ENCODE measurements at places on chromosomes 13 and 19. TPM values are rescaled to one million over a fixed set of nuclear protein-coding genes. Genes with fewer than 3 reads are reported as not detected.

BBC3 gene
- 12.2 TPM for total RNA-seq

CABP5 gene
- total RNA-seq: not detected

ZIC2 gene
- total RNA-seq: 2.4 TPM

RDH13 gene
- 14.3 TPM for total RNA-seq

GJB2 gene
- total RNA-seq: 5.3 TPM

GADD45B gene
- total RNA-seq: 1.2 TPM

ZNF813 gene
- total RNA-seq: 8.6 TPM

ISOC2 gene
- total RNA-seq: 12.2 TPM

DDA1 gene
- total RNA-seq: 10.2 TPM

GPC6 gene
- total RNA-seq: 9.0 TPM

FAM216B gene
- 0.41 TPM for total RNA-seq

FGF21 gene
- not detected for total RNA-seq

CGB3 gene
- not detected for total RNA-seq

ZNF415 gene
- 23.6 TPM for total RNA-seq

GZMM gene
- 0.41 TPM for total RNA-seq

LGALS7B gene
- not detected for total RNA-seq

ZNF878 gene
- 0.41 TPM for total RNA-seq

PRODH2 gene
- total RNA-seq: not detected

IGFL4 gene
- total RNA-seq: 0.82 TPM

SULT2A1 gene
- not detected for total RNA-seq

CLDND2 gene
- total RNA-seq: not detected

TSSK6 gene
- total RNA-seq: 2.4 TPM

MEDAG gene
- total RNA-seq: 0.82 TPM

TEX29 gene
- not detected for total RNA-seq

TPRX1 gene
- not detected for total RNA-seq

GPR4 gene
- total RNA-seq: under 0.01 TPM

All from frontal cortex (tissue), 4 donors.